H9 (cell line): ENCODE measurements at places on chromosomes 5 and 9. TPM values are rescaled to one million over a fixed set of nuclear protein-coding genes. Genes with fewer than 3 reads are reported as not detected.

Gene PCBD2
- 11.0 and 11.9 TPM in 2 replicates for total RNA-seq

Gene AGXT2
- total RNA-seq, result not detected in 2 replicates

Gene GKAP1
- 5.4 and 6.2 TPM in 2 replicates for total RNA-seq

Gene GGTA1
- not detected in 2 replicates for total RNA-seq

Gene SLC25A2
- not detected in 2 replicates for total RNA-seq

Gene NMUR2
- total RNA-seq, result 0.11 TPM in 1 of 2 replicates, not detected in the other

Gene IFNA13
- total RNA-seq, result not detected in 2 replicates

Gene SPATA31E1
- total RNA-seq, result 0.07 and 0.09 TPM in 2 replicates

Gene NXNL2
- total RNA-seq, result 0.33 and 0.57 TPM in 2 replicates

Gene ADAMTS19
- total RNA-seq, result 20.3 and 20.8 TPM in 2 replicates

Gene TEX53
- total RNA-seq, result not detected in 2 replicates

Gene FAM240B
- not detected in 2 replicates for total RNA-seq

Gene HTR4
- total RNA-seq, result not detected in 2 replicates

Gene DBH
- total RNA-seq, result not detected in 2 replicates

Gene SPINK6
- total RNA-seq, result not detected in 2 replicates

Gene CTXN3
- not detected in 2 replicates for total RNA-seq

Gene GFI1B
- total RNA-seq, result not detected in 2 replicates
